ENCODE measurements at places on chromosomes 5 and 9. TPM values are rescaled to one million over a fixed set of nuclear protein-coding genes. Genes with fewer than 3 reads are reported as not detected.

GRCh38 chr5:36279054-36279698, 22.5 kb downstream of the RANBP3L start:
- DNase-seq: no peak

GRCh38 chr5:41410737-41411136, 99.7 kb downstream of the PLCXD3 start:
- no peak for DNase-seq

- no peak for DNase-seq
Observed at GRCh38 chr5:142097681-142098080, 10.9 kb upstream of the NDFIP1 start.

- DNase-seq: peak; percentile 74
Observed at GRCh38 chr5:1343315-1343751, 1.6 kb downstream of the CLPTM1L start.

- no peak for DNase-seq
Observed at GRCh38 chr9:36948051-36948450, 86.0 kb downstream of the PAX5 start.

DNA sequence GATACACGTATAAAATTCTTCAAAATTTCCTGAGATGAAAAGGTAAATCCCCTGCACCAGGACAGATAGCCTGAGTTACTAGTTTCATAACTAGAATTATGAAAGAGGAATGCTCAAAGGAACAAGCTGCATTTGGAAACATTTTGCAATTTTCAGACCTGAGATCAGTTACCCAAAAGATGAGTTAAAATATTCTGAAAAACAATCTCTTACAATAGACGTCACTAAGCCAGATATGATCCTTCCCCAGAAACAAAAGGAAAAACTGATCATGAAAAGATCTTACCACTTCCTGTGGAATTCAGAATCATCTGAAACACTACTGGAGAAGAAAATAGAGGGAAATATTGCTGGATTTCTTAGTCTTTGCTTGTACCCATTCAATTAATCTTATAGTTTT, 204.7 kb downstream of the ARRDC3 start:
- DNase-seq: no peak

DNA sequence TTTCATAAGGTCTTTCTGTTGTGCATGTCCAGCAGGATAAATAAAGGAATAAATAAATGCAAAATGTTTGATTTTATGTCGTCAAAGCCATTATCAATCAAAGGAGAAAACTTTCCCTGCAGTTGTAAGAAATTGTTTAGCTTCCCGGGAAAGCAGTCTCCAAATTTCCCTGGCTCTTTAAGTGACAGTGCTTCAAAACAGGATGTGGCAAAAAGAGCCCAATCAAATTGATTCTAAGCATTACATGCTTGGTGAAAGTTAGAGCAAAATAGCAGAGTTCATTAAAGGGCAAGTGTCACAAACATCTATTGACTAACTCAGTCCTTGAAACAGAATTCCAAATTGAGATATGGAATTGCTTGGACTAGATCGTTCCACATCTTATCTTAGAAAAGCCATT, 704.1 kb downstream of the PRELID2 start:
- no peak for DNase-seq

DNA sequence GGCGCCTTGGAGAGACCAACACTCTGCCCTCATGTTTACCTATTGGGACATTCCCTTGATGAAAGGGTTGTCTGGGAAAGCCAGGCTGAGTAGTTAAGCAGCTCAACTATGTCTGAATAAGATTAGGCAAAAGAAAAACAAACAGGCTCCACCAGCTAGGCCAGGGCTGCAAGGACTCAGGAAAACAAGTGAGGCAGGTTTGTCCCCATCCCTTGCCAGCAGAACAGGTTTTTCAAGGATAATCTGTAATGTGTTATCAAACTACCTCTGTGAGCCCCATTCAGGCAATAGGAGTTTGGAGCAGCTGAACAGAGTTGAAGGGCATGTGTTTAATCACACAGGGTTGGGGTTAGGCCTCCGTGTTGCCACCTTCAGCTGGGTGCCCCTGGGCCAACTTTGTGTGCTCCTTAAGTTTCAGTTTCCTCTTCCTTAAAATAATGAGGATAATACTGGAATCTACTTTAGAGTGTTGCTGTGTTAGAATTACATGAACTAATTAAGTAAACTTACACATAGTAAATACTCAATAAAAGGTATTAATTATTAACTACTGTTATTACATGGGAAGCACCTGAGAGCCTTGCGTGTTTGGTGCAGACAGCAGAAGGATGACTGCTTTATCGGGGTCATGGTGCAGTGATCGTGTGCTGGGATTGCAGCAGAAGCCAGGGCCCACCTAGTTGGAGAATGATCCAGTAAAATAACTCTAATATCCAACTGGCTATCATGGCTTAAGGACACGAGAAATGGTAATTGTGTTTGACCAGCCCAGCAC, 72.1 kb upstream of the ATP10B start:
- no peak for DNase-seq

DNA sequence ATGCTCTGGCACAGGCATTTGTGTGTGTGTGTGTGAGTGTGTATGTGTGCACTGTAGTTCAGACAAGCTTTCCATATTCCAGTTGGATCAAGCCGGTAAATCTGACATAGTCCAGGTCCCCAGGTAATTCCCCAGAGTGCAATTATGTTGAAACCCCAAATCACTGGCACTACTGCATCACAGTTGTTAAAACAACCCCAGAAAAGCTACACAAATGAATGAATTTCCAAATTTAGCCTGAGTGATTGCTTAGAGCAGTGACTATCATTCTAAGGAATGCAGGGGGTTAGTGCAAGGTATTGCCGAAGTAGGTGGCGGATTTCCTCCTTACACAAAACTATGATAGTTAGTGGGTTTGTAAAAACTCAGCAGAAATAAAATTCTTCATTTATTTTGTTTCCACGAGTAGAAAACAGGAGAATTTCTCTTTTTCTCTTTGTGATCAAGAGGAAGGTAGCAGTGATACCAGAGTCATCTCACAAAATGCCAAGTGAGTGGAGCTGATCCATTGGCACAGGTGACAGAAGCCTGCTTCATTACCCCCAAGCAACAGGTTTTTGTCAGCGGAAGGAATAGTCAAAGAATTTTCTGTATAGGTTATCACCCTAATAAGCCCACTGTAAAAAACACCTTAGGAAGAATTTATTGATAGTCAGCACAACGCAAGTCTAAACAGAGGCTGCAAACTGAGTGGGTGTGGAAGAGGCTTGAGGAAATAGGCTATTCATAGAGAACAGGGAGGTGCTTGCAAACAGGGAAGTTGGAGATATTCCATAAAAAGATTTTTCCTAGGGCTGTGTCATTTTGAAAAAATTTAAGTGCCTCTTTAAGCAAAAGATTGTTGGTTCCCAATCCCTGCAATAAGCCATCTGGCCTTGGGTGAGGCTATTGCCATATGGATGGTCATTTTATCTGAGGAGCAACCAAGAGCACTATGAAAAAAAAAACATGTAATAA, 385.1 kb downstream of the CHSY3 start:
- DNase-seq: no peak

GRCh38 chr9:116450378-116451139, 236.5 kb upstream of the TRIM32 start:
- DNase-seq: no peak

- no peak for DNase-seq
Observed at GRCh38 chr9:6956879-6957278, 199.1 kb downstream of the KDM4C start.

DNA sequence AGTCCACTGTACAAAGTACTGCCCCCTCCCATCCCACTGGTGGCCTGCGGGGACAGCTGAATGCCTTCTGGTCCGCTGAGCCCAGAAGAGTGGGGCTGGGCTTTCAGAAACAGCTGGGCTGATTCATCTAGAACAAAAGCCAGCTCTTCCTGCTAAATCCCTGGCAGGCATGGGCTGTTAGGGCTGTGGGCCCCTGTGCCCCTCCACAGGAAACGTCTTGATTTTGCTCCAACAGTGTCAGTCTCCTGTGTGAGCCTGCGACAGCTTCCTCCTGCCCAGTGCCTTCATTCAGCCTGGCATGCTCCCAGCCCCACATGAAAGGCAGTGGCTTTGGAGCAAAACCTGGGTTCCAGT, 6.9 kb upstream of the GSN start:
- no peak for DNase-seq

GRCh38 chr5:159155960-159156359, 53.4 kb downstream of the RNF145 start:
- no peak for DNase-seq

GRCh38 chr9:17422994-17423680, 155.7 kb upstream of the SH3GL2 start:
- DNase-seq: no peak

GRCh38 chr9:71106992-71107391, 14.4 kb downstream of the TRPM3 start:
- DNase-seq: no peak

- DNase-seq: no peak
Observed at GRCh38 chr9:83367326-83367725, 170.9 kb downstream of the FRMD3 start.

GRCh38 chr5:63249960-63250359, 671.3 kb downstream of the LRRC70 start:
- DNase-seq: no peak

GRCh38 chr5:111668477-111669414, 88.2 kb downstream of the NREP start:
- no peak for DNase-seq

DNA sequence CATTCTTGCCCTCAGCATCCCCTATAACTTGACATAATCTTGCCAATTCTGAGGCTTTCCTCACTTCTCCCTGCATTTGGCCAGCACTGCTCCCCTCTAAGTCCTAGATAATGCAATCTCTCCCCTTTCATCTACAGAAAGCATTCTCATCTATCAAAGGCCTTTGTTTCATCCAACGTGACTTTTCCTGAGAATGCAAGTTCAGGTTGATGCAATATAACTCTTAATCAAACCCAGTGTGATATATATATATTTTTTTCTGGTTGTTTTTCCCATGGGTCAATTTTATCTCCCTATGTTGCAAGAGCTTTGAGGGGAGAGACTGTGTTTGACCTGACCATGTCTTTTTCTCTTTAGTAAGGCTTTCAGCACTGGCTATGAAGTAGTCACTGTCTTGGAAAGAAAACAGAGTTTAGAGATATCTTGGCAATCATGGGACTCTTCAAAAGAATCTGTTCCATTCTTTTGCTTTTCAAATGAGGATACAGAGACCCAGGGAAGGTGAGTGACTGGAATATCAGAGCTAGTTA, 268.6 kb downstream of the TRPM3 start:
- DNase-seq: no peak

GRCh38 chr5:125375143-125375542, 628.7 kb upstream of the ZNF608 start:
- no peak for DNase-seq

DNA sequence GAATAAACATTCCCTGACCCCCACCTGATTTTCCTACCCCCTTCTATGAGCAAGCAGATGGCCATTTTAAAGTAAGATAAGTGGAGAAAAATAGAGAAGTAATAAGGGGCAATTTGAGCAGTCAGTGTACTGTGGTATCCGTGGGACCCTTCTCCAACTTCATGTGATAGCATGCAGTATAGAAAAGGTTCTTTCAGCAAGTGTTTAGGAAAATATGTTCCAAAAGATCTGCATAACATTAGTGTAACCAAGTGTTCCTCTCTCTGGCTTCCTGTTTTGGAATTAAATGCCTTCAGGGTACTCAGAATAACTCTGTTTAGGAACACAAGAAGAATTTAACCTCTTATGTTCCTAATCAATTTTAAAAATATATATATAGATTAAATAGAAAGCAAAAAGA, 134.9 kb downstream of the ATG10 start:
- DNase-seq: no peak

DNA sequence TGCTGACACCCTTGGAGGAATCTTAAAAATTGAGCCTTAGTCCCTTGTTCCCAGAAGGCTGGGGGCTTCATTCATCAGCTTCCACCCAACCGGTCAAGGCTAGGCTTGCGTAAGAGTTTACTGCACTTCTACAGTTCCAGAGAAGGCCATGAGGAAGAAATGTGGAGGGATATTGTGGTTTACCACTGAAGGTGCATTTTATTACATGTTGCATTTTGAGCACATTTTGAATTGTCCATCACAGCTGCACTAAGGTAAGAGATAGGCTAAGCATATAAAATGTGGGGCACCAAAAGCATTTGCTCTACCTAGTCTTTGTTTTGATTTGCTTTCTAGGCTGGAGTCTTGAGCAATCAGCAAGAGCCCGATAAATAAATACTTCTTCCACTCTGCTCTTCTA, 167.1 kb upstream of the PAPPA start:
- no peak for DNase-seq

DNA sequence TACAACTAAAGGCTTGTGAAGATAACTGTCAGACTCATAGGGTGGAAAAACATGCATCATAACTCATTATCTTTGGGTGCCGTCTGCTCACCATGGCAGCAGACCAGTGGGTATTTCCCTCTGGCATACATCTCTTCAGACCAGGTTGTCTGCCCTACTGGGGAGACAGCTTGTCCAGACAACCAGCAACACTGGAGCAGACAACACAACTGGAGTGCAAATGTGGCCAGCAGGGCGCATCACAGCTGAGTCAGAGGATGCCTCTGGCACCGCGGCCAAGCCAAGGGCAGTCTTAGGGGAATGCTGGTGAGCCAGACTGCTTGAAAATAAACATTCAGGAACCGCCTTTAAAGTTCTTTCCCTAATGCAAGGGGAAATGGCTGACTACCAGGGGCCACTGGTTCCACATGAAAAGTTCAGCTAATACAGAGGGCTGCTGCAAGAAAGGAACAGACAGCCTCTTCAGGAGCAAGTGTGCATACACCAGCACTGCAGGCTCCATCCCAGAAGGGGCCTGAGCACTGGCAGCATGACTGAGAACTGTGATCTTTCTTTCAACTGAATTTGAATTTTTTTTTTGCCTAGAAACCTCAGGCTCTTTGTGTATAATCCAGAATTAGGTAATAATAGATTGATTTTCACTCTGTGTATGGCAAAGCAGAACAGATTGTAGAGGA, 77.3 kb downstream of the MAMDC2 start:
- no peak for DNase-seq

DNA sequence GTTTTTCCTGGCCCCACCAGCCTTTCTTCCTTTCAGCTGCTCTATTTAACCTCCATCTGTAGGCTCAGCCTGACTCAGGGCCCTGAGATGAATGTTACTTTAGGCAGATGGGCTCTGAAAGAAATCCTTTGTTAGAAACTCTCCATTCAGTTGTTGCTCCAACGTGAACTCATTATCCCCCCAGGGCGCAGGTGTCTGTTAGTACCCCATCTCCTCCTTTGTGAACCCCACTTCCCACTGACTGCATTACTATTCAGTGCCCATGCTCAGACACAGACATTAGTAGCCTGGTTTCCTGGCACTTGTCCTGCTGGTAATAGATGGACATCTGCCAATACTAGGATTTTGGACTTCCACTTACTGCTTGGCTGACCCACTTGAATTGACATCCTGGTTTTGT, 1271.6 kb downstream of the PTPRD start:
- DNase-seq: no peak

Gene LRRC26
- not detected for total RNA-seq

Gene GRIN1
- not detected for total RNA-seq

Gene ADAMTSL2
- total RNA-seq: 5.7 TPM

Gene SECISBP2
- total RNA-seq: 85.7 TPM

Gene NPR3
- 52.4 TPM for total RNA-seq

Gene PCDHGA7
- total RNA-seq: 1.9 TPM

Gene GOLGA2
- total RNA-seq: 56.1 TPM

Gene SPEF2
- 10.2 TPM for total RNA-seq

Gene SPAAR
- total RNA-seq: 2.0 TPM

Gene PFN3
- not detected for total RNA-seq

Gene ZFR
- total RNA-seq: 74.5 TPM

Gene FOXE1
- total RNA-seq: not detected

Gene NR4A3
- total RNA-seq: 3.5 TPM

Gene GALNT12
- 3.1 TPM for total RNA-seq

Gene F2RL1
- total RNA-seq: 9.1 TPM

Gene C6
- not detected for total RNA-seq
